ENCODE measurements at places on chromosomes 1 and 21.

- no peak for DNase-seq
Observed at GRCh38 chr1:161364332-161364731, 3.3 kb downstream of the CFAP126 start.

DNA sequence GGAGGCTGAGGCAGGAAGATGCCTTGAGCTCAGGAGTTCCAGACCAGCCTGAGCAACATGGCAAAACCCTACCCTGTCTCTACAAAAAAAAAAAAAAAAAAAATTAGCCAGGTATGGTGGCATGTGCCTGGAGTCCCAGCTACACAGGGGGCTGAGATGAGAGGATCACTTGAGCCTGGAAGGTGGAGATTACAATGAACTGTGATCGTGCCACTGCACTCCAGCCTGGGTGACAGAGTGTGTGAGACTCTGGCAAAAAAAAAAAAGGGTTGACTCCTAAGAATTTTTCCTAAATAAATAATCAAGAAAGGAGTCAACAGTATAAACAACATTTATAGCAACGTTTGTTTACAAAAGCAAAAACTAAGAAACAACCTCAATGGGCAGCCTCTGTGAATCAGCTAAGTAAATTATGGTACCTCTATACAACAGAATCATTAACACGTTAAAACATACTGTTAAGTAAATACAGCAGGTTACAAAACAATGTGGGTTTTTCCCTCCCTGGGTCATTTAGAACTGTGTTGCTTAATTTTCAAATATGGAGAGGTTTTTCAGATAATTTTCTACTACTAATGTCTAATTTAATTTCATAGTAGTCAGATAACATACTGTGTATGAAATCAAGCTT is 56.8 kb downstream of the SLC30A10 start:
- DNase-seq: no peak

GRCh38 chr1:234518876-234519275 is 39.9 kb upstream of the TARBP1 start:
- DNase-seq: no peak

- DNase-seq: no peak
Observed at GRCh38 chr1:214419650-214420049, 131.8 kb downstream of the PTPN14 start.

- peak; percentile 27 for DNase-seq
Observed at GRCh38 chr1:2778220-2778592, 23.3 kb downstream of the TTC34 start.

GRCh38 chr1:94079080-94079940 is 41.6 kb downstream of the ABCA4 start:
- DNase-seq: no peak
